ENCODE measurements at places on chromosomes 5 and 9.

DNA sequence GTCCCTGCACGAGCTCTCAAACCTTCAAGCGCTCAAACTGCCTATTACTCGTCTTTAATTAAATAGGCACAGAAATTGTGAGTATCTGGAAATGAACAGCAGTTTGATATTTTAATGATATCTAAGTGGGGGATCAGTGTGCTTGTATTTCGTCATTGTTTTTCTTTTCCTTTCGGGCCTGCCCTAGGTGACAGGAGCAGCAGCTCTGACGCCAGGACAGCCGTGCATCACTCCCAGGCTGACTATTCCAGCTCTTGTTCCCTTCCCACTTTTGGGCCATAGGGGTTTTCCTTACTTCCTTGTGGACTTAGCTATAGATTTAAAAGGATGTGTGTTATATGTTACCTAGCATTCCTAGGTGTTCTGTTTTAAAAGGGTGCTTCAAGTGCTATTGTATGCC, 9.5 kb downstream of the BNIP1 start:
- no peak for DNase-seq

DNA sequence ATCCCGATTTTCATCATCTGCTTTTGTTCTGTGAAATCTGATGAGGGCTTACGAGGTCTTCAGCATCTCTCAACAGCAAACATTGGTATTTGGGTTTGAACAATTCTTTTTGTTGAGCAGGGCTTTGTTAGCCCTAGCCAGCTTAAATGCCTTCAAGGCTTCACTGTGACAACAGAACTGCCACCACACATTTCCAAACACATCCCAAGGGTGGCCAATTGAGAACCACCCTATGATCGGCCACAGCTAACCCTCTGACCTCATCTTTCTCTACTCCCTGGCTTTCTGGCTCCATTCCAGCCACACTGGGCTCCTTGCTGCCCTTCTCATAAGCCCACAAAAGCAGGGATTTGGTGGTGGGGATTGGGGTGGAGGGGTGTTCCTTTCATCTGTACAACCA, 17.6 kb downstream of the MTX3 start:
- no peak for DNase-seq

DNA sequence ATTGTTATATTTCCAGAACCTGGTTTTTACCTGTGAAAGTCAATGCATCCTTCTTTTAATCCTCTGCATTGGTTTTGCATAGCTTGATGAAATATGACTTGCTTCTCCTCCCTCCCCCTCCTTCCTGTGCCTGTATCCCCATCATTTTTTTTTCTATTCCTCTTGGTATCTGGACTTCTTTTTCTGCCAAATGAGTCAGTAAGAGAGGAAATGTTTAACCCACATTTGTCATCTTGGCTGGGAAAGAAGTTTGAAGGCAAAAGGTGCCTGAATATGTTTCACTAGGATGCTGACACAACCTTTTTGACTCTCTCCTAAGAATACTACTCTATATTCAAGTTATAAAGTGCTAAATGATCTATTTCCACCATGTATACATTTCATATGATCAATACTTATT, 35.5 kb upstream of the CDKN2B start:
- peak; percentile 37 for DNase-seq

GRCh38 chr5:128199104-128199503, 115.5 kb downstream of the SLC12A2 start:
- DNase-seq = no peak

DNA sequence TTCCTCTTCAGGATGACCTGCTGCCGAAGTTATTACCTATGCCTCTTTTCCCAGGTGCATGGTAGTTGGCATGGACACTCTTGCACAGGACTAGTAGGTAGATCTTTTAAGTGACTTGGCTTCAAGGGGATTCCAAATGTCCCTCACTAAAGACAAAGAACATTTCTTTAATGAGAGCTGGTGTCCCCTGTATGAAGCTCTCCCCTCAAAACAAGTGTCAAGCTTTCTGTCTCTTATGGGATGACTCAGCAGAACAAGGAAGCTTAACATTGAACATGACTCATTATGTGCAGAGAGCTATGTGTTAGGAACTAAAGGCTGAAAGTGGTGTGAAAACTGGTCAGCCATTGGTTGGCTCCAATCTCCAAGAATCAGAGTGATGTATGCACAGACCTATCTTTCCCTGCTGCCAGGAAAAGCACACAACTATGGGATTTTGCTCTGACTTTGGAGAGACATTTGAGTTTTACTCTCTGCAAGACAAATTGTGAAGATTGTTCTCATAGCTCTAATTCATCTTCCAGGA, 120.5 kb downstream of the PRDM6 start:
- peak; percentile 27 for DNase-seq

DNA sequence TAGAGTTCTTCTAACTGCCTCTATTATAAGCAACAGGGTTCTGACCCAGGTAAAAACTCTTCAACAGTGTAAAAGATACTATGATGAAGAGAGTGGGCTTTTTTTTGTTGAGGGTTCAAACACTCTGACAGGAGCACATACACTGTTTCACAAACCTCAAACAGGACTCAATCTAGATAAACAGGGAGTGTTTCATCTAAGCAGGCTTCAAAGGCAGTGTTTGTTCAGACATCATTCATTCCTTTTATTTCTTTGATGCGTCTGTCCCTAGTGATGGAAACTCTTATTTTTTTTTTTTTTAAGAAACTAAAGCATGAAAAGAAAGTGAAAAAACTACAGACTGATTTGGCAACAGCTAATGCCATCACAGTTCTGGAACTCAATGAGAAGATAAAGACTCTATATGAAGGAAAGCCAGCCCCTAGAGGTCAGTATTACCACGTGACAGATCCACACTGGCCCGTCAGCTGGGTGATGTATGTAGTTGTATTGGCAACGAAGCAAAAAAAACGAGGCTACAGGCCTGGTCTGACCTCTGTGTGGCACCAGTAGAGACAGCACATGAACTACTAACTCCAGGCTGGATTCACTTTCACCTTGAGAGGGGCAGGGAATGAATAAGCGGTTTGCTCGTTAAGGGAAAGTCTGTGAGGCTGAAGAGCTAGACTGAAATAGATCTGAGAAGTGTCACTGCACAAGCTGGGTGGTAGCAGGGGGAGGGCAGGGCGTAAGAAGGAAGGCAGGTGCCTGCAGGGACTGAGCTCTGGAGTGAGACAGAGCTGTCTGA, 172.2 kb downstream of the CCDC192 start:
- no peak for DNase-seq

- DNase-seq = peak; percentile 1
Observed at GRCh38 chr5:75091597-75091996, 39.2 kb upstream of the GCNT4 start.

DNA sequence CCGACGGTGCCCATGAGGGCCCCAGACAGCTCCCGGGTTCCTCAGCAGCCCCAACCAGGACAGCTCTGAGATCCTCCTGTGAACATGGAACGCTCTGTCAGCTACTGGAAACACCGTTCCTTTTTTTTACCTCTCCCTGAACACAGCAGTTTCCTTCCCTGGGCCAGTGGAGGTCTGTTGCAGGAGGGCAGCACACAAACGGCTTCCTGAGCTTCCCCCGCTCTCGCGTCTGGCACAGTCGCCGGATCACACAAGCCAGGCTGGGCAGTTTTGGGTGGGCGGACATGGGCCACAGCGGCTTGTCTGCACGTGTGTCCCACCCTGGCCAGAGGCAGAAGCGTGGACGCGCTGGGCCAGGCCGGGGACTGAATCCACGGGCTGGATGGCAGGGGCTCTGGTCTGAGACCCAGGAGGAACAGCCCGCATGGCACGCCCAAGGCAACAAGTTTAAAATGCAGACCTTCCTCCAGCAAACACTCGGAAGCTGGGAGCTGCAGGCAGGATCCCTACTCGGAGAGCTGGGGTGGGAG, 106.8 kb upstream of the SARDH start:
- DNase-seq = no peak

DNA sequence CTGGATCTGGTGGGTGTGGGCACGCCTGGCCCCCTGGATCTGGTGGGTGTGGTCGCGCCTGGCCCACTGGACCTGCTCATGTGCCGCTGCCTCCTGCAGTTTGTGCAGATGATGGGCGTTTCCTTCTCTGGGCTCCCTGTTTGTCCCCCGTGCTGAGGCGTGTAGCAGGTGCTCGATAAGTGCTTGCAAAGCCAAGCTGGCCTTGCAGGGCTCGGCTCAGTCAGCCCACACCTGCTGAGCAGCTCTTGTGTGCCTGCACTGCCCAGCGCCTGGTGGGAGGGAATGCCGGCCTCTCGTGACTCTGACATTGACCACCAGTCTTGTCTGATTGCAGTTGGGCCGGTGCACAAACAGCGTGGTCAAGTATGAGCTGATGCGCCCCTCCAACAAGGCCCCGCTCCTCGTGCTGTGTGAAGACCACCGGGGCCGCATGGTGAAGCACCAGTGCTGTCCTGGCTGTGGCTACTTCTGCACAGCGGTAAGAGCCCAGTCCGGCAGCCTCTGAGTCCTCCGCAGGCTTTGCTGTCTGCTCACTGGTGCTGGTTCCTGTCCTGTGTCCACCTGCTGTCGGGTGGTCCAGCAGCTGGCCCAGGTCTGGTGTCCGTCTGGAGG, 102.7 kb upstream of the CACNA1B start:
- DNase-seq = no peak

DNA sequence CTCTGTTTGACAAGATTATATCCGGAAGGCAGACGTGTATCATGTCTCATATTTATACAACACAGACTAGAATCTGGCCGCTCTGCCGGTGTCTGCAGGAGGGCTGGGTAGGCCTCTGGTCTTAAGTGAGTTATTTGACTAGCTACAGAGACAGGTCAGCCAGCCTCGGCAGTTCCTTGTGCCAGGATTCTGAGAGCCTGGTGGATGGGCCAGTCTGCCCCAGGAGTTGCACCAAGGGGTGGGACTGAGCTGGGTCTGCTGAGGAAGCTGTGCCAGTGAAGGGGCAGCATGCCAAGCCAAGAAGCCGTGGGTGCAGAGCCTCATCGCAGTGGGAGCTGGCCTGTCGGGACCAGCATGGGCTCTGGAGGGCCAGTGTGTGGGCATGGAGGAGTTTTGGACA, 7.1 kb downstream of the SNX18 start:
- no peak for DNase-seq

DNA sequence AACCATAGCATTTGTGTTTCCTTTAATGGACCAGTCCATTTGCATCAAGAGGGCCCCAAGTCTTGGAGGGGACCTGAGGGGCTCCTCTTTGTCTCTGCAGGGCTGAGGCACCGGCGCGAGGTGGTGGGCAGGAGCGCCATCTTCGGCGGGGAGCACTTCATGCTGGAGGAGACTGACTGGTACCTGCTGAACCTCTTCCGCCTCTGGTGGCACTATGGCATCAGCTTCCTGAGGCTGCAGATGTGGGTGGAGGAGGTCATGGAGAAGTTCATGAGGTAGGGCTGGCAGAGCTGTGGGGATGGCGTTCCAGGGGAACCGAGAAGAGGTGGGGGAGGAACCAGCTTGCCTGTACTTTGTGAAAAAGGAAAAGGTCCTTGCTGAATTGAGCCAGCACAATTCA, 6.1 kb downstream of the PCYOX1L start:
- no peak for DNase-seq

DNA sequence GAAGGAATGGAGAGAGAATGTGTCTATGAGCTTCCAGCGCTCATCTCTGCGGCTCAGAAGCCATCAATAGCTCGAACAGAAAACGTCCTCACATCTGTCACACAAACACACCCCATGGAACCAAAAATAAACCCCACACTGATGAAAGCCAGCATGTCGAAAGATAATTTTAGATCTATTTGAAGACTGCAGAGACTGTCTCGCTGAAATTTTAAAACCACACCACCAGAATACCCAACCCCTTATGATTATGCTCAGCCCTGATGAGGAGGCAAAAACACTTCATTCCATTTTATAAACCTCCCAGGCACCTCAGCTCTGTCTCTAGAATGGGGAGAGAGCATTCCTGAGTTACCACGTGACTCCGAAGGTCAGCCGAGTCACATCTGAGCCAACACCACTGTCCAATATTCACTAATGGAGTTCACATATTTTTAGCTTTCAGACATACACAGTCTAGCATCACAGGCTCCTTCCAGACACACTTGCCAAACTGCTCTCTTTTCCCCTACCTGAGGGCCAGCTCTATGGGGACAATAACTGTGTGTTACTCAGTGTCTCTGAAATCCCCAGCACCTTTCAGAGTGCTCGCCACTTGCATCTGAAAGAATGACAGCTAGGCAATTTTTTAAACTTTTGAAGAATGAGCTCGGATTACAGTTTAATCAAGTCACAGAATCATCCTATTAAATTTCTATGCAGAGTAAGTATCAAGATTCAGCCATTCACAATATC, 63.2 kb downstream of the SERINC5 start:
- DNase-seq = peak; percentile 26

GRCh38 chr9:134570711-134571325, 70.8 kb upstream of the COL5A1 start:
- no peak for DNase-seq

- DNase-seq = no peak
Observed at GRCh38 chr9:136172412-136173079, 32.4 kb downstream of the LHX3 start.

- DNase-seq = no peak
Observed at GRCh38 chr5:72302171-72302570, 17.9 kb downstream of the MRPS27 start.

DNA sequence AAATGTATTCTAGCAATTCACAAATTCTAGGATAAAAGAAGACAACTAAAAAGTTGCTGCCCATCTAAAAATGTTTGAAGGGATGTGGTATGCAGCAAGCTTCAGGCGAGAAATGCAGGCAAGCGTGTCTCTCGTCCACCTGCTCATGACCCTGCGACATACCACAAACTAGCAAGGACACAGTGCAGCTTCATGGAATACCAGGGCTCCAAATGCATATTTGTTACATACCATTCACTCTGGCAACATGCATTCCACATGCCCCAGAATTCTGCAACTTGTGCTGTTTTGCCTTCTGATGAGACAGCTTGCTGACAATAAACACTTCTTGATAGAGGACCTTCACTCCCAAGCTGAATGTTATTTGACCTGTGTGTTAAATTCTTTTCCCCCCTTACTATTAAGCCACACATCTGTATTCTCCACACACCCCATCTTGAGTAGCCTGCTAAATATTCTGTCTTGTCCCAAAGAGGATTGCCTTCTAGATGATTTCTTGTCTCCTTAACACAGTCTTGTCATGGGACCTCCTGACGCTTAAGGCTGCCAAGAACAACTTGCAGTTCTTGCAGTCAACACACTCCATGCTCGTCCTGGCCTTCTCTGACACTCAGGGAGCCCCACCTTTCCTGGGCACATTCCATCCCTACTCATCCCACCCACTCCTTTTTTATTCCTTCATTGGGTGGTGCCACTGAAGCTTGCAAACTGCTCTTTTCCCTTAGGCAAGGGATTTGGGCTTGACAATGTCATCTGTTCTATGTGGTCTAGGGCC, 340.5 kb downstream of the PIK3R1 start:
- DNase-seq = no peak

GRCh38 chr9:125881042-125881441, 133.9 kb downstream of the PBX3 start:
- DNase-seq = no peak

GRCh38 chr5:172748341-172748843, 22.6 kb downstream of the DUSP1 start:
- DNase-seq = no peak

DNA sequence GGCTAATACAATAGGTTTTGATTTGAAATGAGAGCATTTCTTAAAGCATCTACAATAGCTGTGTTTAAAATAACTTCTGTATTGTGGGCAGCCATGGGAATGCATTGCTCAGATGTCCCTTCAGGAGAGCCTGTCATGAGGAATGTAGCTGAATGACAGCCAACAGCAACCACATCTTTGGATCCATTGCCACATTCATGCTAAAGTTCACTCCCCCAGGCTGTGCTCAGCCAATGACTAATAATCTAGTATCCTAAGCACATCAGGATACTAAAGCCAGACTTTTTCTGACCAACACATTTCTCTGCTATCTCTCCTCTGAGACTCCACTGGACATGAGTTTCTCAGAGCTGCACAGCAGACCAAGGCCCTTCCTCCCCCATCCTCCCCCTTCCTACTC, 45.5 kb downstream of the HTR1A start:
- no peak for DNase-seq

Measured in BJ (cell line).